AG04449 (cell line): ENCODE measurements at places on chromosomes 16 and 17.

- DNase-seq: no peak
These were observed 7.7 kb downstream of the MIEF2 start for GRCh38 chr17:18267927-18268711.

- DNase-seq: peak; percentile 71
These were observed 47.7 kb downstream of the CFDP1 start for GRCh38 chr16:75385507-75386152.

DNA sequence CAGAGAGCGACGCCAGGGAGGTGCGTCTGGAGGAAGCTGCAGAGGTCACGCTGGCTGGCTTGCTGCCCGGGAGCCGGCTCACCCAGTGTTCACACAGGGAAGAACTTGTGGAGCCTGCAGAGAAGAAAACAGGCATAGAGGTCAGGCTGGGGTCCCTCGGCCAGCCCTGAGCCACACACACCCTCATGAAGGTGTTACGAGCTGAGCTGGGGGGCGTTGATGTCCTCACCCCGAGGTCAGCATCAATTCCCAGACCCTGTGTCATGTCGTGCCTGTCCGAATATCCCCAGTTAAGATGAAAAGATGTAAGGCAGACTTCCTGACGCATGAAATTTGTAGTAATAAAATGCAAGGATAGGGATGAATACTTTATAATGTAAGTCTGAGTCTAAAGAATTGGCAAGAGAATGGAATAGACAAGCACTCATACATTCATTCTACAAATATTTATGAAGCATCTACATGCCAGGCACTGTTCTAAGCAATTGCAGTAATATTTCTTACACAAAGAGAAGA, 77.1 kb downstream of the USP31 start:
- DNase-seq: no peak

DNA sequence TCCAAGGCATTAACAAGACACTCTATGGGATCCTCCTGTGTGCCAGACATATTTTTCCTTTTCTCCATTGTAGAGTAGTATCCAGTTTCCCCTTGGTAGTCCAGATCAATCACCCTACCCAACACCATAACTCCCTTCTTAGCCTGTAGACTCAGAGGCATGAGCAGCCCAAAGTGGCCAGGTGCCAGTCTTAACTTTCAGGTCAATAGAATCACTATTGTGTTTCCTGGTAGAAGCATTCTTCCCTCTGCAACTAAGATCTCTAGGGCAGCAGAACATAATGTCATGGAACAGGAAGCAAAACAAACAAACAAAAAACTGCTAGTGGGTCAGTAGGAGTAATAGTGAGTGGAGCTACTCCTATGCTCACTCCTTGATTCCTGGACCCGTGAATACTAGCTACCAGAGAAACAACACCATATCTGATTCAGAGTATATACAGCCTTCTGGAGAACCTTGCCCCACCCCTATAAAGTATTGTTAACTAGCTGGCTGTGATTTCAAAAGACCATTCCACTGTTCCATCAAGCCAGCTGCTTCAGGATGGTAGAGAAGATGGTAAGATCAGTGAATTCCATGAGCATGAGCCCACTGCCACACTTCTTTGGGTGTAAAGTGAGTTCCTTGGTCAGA, 11.2 kb upstream of the CLEC19A start:
- no peak for DNase-seq

DNA sequence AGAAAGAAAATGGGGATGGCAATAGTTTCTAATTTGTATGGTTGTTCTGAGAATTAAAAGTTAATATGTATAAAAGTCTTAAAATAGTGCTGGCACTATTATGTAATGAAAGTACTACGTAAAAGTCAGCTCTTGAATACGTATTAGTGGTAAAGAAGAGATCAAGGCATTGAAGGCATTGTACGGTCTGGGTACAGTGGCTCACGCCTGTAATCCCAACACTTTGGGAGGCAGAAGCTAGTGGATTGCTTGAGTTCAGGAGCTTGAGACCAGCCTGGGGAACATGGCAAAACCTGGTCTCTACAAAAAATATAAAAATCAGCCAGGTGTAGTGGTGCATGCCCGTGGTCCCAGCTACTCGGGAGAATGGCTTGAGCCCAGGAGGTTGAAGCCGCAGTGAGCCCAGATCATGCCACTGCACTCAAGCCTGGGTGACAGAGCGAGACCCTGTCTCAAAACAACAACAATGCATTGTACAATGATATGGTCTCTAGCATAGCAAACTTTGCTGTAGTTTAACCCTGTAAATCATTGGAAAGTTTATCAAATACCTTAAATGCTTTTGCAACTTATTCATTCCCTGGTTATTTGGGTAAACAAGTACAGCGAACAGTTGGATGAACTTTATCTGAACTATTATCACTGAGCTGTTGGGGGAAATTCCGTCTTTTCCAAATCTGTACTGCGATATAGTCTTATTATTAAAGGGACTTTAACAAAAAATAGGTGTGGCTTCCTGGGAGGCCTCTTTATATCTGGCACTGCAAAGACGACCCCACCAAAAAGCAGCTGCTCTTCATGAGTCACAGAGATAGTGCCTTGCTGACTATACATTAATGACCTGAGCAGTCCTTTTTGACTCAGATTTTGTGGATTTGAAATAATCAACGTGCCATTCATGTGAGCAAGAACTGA, 73.6 kb downstream of the GPRC5B start:
- DNase-seq: peak; percentile 36

GRCh38 chr16:68909099-68909733, 65.9 kb downstream of the TANGO6 start:
- no peak for DNase-seq

DNA sequence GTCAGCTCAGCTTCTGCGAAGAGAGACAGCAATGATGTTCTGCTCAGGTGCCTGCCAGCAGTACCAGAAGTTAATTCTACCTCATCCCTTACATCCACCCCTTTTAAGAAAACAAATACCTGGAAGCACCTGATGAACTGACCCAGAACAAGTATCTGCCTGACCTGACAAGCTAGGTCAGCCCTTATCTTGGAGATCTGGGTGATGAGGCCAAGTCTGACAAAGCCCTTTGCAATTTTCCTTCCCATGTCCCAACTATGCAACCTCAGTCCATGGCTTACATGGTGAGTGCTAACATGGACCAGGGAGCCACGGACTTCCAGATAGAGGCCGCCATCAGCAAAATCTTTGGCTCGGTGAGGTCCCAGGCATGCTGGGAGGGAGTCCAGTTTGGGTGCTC, 3.6 kb downstream of the ACADVL start:
- DNase-seq: no peak

DNA sequence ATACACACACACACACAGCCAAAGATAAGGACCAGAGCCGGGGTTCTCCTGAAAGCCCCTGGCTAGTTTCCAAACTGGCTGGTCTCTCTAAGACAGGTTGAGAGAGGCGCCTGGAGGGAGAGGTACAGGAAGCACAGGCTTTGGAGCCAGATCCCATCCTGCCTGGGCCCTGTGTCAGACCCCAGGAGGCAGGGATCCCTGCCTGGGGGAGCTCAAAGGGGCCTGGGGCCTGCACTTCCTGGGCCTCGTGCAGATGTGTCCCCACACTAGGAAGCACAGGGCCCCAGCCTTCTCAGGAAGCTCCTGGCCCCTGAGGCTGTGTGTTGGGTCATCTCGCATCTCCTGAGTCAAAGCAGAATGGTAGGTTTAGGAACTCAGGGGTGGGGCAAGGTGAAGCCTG, 16.0 kb downstream of the SLC5A10 start:
- no peak for DNase-seq
